Cardiac septum (tissue), 1 donor: ENCODE measurements at places on chromosomes 3 and 15. TPM values are rescaled to one million over a fixed set of nuclear protein-coding genes. Genes with fewer than 3 reads are reported as not detected.
A peak's percentile ranks its signal among the peaks of the same experiment; 100 is the strongest.

Gene GHSR
- not detected for total RNA-seq

Gene KCNMB3
- total RNA-seq: 1.9 TPM

Gene PAK6
- 2.6 TPM for total RNA-seq

Gene SMCO1
- 28.7 TPM for total RNA-seq

Gene TRANK1
- total RNA-seq: 6.3 TPM

Gene GPR149
- not detected for total RNA-seq

Gene MITF
- 97.6 TPM for total RNA-seq

Gene ACTC1
- 11,631 TPM for total RNA-seq

- DNase-seq: no peak
These were observed 32.9 kb downstream of the SNTN start for GRCh38 chr3:63685340-63685739.

DNA sequence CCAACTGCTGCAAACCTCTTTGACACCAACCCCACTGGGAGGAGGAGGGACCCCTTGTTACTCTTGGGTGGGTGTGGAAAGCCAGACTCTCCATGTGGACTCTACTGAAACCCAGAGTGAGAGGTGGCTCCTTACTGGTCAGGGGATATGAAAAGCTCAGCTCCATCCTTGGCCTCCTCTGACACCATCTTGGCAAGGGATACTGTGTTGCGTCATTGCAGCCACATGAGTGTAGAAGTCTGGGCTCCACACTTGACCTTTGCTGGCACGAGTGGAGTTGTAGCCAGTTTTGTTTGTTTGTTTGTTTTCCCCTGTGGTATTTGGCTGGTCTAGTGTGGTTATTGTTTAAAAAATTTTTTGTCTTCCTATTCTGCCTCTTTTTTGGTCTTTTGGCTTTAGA lies 289.1 kb downstream of the GAP43 start:
- no peak for DNase-seq

DNA sequence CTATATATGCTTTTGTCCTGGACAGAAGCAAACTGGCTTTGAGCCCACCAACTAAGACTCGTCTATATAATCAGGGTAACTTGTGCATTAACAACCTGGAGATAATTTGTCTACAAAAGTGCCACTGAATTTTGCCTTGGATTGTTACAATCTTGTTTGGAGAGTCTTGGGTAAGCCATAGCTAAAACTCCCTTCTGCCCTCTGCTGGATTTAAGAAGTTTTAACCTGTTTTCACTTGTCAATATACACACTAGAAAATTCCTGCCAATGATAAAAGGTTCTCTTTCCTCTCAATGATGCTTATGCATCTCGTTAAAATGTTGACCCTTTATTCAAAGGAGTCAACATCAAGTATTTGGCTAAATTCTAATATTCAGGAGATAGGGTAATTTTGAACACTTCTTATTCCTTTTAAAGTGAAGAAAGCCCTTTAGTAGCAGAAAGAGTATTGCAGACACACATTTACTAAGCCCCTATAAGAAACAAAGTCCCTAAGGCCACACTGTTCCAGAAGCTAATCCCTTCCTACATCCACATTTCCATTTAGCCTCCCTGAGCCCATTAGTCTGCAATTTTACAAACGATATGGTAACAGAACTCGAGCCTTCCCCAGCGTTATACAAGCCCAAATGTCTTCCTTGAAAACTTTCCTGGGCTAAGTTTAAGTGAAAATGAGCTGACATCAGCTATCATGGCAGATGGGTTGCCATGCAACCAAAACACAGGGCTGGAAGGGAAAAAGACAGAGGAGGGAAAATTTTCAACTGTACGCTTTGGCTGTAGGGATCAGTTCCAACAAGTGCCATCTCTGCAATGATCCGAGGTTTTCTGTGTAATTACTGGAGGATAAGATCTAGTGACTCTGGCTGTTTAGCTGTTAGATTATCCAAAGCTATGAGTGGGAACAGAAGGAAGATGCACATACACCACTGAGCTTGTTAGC lies 75.9 kb upstream of the FGF12 start:
- DNase-seq: no peak

DNA sequence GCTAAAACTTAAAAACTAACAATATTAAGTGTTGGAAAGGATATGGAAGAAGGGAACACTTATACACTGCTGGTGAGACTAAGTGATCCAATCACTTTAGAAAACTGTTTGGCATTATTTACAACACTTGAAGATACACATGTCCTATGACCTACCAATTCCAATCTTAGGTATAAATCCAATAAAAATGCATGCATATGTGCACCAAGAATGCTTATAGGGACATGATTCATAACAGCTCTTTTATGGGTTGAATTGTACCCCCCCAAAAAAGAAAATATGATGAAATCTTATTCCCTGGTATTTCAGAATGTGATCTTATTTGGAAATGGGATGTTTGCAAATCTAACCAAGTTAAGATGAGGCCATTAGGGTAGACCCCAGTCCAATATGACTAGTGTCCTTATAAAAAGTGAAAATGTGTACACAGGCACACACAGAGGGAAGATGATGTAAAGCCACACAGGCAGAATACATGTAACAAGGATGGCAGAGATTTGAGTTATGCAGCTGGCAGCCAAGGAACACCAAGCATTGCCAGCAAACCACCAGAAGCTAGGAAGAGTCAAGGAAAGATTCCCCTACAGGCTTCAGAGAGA lies 15.3 kb downstream of the CCR8 start:
- DNase-seq: no peak

- DNase-seq: no peak
These were observed 15.5 kb downstream of the ZDHHC3 start for GRCh38 chr3:44960387-44961026.

GRCh38 chr3:62553811-62554210 lies 180.5 kb upstream of the FEZF2 start:
- DNase-seq: no peak

GRCh38 chr3:11074011-11074410 lies 80.3 kb upstream of the HRH1 start:
- DNase-seq: no peak

DNA sequence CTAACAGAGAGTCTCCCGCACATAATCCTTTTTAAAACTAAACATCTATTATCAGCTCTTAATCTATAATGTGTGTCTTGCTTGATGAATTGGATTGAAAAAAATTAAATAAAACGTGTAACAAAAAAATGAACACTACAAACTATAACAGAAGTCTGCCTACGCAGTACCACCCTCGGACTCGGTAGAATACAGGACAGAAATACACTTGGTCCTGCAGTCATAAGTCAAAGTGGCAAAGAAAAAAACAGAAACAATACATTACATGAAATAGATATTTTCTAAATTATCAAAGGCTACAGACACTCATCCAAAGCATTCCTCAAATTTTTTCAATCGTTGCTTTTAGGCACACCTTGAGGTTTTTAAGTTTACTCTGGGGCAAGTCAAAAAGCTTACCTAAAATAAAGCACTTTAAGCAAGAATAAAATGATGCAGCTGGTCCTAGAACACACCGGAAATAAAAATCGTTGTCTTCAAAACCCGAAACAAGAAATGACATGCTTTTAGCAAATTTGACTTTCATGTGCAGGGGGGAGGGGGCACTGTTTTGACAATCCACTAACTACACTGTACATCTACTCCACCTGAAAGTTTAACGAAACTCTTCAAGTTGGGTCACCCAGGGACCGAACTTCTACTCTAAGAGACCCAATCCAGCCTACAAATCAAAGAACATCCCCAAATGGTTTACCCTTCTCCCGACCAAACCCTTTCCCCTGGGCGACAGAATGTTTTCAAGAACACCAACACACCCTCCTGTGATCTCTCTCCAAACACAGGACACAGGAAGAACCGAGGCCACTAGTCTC lies 1.3 kb downstream of the ADAM10 start:
- no peak for DNase-seq

GRCh38 chr15:68558318-68559305 lies 20.2 kb upstream of the CORO2B start:
- DNase-seq: peak; percentile 66

DNA sequence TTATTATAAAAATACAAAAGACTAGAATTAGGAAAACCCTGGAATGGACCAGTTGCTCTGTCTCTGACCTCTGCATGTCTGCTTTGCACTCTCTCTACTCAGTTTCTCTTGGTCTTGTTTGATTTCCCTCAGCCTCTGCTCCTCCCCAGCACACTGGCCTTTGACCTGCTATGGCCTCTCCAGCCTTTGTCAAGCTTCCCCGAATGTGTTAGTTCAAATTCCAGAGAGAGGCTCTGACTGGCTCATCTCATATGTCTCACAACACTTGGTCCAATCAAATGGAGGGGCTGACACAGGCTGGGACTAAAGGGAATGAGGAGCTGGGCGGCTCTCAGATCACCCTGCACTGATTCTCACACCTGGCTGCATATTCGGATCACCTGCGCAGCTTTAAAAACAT lies 52.4 kb upstream of the CMTM8 start:
- DNase-seq: no peak

GRCh38 chr3:175573226-175573625 lies 714.1 kb downstream of the NAALADL2 start:
- no peak for DNase-seq

DNA sequence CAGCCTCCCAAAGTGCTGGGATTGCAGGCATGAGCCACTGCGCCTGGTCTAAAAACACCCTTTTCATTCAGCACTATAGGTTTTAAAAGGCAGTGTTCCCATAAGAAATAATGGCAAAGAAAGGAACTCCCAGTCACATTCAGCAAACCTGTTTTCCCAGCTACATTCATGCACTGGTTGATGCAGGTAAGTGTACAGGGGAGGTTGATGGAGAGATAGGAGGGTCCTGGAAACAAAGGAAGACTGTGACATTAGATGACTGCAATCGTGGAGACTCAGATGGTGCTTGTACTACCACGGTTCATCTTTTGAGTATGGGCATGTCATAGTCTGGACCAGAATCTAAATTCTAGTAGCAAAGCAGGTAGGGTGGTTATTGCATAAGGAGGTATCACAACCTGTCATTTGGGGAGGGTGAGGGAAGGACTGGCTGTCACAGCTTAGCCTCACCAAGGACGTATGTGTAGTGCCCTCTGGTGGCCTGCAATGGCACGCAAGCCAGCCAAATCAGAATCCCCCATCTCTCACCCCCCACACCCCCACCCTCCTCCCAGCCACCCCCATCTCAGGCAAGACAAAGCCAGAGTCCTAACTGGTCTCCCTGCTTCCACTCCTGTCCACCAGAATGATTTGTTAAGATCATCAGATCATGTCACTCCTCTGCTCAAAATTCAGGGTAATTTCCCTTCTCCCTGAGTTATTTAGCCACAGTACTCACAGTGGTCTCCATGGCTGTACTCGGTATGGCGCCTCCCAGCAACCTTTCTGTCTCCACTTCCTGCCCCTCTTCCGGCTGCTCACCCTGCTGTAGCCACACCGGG lies 28.8 kb upstream of the UBL7 start:
- DNase-seq: no peak

- DNase-seq: no peak
These were observed 106.0 kb upstream of the IQSEC1 start for GRCh38 chr3:13179181-13179580.

- DNase-seq: no peak
These were observed 30.1 kb downstream of the BDH1 start for GRCh38 chr3:197525706-197526105.

GRCh38 chr3:96996009-96996408 lies 181.6 kb downstream of the EPHA6 start:
- DNase-seq: no peak

DNA sequence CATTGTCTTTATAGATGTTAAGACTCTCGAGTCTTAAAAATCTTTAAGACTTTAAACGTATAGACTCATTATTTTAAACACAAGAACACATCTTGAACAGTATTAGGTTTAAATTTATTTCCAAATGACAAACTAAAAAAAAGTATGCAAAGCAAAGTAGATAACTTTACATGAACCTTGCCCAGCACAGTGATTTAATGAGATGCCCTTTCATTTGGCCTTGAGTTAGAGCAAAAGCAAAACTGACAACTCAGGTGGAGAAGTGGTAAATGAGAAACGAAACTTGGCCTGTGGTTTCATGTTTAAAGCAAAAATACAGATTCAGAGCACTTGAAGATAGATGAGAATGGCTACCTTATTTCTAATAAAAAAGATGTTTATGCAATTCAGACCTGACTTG lies 8.6 kb downstream of the GPR15 start:
- no peak for DNase-seq
